NCI-H2081 (cell line): ENCODE measurements at places on chromosomes 1 and 21.
A peak's percentile ranks its signal among the peaks of the same experiment; 100 is the strongest.

GRCh38 chr1:201666645-201667044 is 127.7 kb downstream of the NAV1 start:
- no peak for DNase-seq

DNA sequence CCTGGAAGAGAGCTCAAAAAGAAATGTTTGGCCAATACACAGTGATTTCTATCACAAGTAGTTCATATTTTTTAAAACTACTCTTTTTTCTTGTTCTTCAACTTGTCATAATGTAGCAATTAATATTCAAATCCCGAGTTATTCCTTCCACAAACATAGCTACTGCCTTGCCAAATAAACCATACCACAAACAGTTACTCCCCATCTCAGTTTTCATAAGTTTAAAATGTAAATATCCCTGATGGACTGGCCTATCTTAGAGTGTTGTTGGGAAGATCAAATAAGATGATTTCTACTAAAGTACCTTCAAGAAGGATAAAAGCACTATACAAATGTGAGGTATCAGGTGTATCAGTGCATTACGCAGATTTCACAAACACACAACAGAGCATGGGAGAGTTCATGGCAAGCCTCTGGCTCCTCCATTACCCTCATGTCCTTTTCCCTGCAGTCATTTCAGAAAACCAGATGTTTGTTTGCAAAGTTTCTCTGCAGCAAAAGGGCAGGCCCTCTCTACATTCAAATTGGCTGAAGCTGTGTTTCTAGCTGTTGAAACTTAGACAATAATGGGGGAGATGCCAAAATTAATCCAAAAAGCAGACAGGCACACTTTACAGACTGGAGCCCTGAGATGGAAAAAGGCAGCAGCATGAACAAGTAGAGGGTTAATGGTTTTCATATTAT is 16.1 kb downstream of the WLS start:
- DNase-seq, result no peak

DNA sequence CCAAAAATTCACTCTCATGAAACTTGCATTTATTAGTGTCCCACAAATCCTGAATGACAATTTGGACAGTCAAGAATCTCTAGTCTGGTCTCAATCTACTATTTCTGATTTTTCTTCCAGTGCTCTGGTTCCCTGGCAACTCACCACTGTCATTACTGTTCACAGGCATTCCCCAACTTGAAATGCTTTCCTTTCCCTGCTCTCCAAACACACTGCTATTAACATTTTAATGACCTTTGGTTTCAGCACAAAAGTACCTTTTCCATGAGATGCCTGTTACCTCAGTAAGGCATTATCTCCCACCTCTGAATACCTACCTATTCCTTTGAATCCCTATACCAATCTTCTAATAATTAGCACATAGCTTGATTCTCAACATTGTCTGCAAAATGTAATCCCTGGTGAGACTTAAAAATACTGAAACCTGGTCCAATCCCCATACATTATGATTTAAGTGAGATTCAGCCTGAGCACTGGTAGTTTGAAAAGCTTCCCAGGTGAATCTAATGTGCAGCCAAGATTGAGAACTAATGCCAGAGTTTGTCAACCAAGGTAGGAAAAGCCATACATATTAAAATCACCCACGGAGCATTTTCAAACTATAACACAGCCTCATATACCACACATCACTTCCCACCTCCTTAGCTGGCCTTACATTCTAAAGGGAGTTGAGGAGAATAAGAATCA is 11.7 kb upstream of the ANGPTL3 start:
- no peak for DNase-seq

- DNase-seq, result no peak
Measured at GRCh38 chr1:203492748-203493130, 1.2 kb upstream of the OPTC start.

- DNase-seq, result no peak
Measured at GRCh38 chr1:198904321-198904720, 265.5 kb downstream of the PTPRC start.

DNA sequence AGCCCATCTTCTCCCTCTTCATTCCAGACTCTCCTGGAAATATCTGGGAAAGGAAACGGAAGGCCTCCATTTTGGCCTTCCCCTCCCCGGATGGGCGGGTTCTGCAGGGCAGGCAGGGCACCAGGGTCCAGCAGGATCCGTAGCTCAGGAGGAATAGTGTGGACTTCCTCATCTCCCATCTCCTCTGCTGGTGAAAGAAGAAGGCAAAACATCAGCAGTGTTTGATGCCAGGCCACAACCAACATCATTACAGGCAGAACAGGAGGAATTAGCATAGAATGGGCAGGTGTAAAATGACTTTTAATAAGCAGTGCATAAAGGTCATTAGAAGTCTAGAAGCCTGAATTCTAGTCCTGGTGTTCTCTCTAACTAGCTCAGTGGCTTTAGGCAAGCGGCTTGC is 165.9 kb downstream of the TGFBR3 start:
- DNase-seq, result no peak

- DNase-seq, result no peak
Measured at GRCh38 chr1:93880731-93881130, 1.7 kb upstream of the DNTTIP2 start.

- DNase-seq, result no peak
Measured at GRCh38 chr1:198669023-198669698, 30.3 kb downstream of the PTPRC start.

GRCh38 chr1:211332830-211333229 is 6.2 kb downstream of the TRAF5 start:
- no peak for DNase-seq

DNA sequence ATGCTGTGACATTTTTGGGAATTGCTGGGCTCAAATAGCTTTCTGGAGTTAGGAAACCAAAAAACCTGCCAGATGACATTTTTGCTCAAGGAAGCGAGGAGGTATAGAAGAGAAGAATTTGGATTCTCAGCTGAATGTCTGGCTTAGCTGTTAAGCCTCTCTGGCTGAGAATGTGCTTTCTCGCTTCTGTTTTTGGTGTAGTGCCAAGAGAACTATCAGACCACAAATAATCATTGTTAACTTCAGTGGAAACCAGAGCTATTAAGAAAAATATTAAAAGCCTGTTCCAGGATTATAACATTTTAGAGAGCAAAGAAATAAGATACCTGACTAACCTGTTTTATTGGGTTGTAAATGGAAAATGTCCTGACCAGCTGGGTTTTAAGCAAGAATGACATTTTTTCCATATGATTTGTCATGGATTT is 39.5 kb upstream of the DIPK1A start:
- DNase-seq, result no peak

DNA sequence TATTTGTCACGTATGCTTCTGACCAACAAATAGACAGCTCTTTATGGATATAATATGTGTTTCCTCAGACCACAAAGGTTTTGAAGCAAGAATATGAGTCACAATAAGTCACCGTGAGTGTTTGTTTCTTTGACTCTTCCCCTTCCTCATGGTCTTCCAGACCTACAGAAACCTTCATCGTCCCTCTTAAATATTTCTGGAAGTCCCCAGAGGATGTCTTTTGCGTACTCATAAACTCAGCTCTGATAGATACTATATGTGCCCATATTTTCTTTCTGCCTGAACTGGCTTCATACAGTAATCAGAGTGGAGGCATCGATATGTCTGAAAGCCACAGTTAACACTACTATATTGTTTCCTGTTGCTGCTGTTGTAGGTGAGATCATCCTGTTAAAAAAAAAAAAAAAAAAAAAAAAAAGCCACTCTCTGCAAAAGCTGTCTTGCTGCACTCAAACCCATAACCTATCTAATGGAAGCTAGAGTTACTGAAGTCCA is 38.4 kb downstream of the ADAMTS1 start:
- no peak for DNase-seq

GRCh38 chr1:50750021-50750619 is 209.9 kb downstream of the FAF1 start:
- DNase-seq, result peak; percentile 33

DNA sequence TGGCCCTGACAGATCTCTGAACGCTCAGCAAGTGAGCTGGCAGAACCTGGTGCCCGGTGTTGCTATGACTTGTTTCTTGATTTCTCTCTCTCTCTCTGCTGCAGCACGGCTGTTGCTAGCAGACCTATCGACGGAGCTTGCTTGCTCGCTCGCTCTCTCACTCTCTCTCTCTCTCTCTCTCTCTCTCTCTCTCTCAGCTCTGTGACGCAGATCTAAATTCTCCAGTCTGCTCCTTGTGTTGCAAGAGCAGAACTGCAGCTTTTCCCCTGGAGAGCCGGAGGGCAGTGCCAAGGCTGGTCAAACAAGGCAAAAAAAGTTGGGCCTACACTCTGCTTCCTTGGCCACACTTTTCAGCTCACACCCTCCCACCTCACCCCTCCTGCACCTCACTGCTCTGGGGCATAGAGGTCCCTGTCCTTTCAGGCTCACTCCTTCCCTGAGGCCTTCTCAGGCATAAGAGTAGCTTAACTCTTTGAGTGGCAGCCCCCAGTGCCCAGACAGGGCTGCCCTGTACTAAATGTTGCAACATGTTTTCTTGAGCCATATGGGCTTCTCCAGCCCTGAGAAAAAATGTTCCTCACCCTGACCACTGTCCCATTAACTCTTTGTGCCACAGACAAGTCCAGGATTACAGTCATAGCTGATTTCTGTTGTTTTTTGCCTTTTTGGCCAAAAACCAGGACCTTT is 72.2 kb downstream of the CD46 start:
- no peak for DNase-seq

DNA sequence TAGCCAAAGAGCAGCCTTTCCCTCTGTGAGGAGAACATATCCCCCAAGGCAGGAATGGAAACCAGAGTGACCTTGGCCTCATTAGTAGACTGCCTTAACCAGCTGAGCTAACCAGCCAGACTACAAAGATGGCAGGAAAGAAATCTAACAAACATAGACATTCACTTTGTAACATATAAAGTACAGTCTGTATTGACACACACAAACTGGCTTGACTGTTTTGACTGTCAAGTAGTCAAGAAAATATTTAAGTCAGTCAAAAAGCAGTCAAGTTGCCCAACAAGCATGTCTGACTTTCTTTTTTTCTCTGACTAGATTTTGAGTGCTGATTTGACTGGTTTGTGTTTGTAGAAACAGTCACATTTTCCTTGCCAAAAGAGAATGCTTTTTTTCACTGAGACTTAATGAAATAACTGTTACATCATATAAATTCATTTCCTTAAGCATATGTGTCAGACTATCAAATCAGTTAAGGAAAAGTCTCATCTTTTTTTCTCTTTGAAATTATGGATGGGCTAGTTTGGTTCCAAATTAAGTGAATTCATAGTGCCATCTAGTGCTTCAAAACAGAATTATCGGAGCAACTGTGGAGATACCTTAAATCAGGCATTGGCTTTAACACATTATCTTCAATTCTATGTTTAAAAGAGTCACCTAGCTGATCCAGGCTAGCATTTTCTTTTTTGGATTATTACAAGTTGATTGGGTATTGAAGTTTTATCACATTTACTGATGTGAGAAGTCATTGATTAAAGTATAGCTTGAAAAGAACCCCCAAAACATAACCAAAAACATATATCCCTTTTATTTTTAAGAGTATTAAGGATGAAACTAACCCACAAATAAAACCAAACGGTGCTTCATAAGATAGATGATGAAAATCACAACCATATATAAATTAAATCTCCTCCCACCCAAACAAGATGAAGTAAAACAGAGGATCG is 75.0 kb downstream of the ATP6V1G3 start:
- DNase-seq, result peak; percentile 59

- DNase-seq, result no peak
Measured at GRCh38 chr1:85943526-85943925, 213.0 kb downstream of the COL24A1 start.

DNA sequence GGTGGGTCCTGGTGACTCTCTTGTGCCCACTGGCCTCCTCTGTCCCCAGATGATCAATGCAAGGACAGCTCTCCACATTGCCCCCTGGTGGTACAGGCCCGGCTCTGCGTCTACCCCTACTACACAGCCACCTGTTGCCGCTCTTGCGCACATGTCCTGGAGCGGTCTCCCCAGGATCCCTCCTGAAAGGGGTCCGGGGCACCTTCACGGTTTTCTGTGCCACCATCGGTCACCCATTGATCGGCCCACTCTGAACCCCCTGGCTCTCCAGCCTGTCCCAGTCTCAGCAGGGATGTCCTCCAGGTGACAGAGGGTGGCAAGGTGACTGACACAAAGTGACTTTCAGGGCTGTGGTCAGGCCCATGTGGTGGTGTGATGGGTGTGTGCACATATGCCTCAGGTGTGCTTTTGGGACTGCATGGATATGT is 10.8 kb downstream of the ADAMTSL4 start:
- DNase-seq, result peak; percentile 70

DNA sequence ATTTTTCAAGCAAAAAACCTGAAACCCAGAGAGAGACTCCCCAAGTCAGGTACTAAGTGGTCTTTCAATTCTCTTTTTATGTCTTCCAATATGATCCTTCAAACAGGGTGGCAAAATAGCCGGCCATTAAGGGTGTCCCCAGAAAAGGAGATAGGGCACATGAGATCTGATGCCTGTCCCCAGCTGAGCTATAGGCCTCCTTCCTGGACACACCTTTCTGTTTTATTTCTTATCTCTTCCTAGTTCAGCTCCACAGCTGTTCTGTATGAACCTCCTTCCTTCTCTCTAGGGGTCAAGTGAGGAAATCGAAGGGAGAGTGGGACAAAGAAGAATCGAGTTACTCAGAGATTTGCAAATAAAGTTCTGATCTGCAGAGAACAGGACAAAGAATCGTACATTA is 112.4 kb upstream of the ATP1A1 start:
- DNase-seq, result no peak

GRCh38 chr1:113215015-113215414 is 142.0 kb downstream of the LRIG2 start:
- DNase-seq, result no peak

- DNase-seq, result peak; percentile 61
Measured at GRCh38 chr1:208737922-208738321, 493.7 kb upstream of the PLXNA2 start.

GRCh38 chr21:21750124-21750825 is 752.1 kb downstream of the NCAM2 start:
- DNase-seq, result no peak

- no peak for DNase-seq
Measured at GRCh38 chr1:204254031-204254661, 40.4 kb upstream of the GOLT1A start.

GRCh38 chr21:39461419-39461818 is 9.6 kb downstream of the SH3BGR start:
- no peak for DNase-seq

DNA sequence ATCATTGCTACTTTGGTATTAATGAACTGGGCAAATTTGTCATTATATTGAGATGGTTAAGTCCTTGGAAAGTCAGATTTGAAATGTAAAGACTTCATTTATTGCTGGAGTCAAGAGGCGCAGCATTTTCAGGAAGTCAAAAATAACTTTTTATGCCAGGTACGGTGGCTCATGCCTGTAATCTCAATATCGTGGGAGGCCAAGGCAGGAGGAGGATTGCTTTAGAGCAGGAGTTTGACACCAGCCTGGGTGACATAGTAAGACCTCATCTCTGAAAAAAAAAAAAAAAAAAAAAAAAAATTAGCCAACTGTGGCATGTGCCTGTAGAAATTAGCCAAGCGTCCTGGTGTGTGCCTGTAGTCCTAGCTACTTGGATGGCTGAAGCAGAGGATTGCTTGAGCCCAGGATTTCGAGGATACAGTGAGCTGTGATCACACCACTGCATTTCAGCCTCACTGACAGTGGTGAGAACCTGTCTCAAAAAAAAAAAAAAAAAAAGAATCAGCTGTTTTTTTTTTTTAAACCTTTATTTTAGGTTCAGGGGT is 5.5 kb downstream of the HIPK1 start:
- DNase-seq, result no peak

- DNase-seq, result no peak
Measured at GRCh38 chr1:45840704-45841103, 37.3 kb downstream of the MAST2 start.
